ENCODE measurements at places on chromosomes 3 and 15.

- DNase-seq = peak; percentile 72
Measured at GRCh38 chr15:95259513-95259912, 1028.2 kb downstream of the MCTP2 start.

GRCh38 chr15:86654501-86654900, 574.8 kb downstream of the AGBL1 start:
- no peak for DNase-seq

- peak; percentile 20 for DNase-seq
Measured at GRCh38 chr3:112640930-112641801, at the start of gene CCDC80. Gene CCDC80 (minus strand): TSS chr3:112641143. CDS start chr3:112639905, 1,238 bp downstream.

GRCh38 chr3:63964681-63965485, 52.7 kb upstream of the SCAANT1 start:
- no peak for DNase-seq

DNA sequence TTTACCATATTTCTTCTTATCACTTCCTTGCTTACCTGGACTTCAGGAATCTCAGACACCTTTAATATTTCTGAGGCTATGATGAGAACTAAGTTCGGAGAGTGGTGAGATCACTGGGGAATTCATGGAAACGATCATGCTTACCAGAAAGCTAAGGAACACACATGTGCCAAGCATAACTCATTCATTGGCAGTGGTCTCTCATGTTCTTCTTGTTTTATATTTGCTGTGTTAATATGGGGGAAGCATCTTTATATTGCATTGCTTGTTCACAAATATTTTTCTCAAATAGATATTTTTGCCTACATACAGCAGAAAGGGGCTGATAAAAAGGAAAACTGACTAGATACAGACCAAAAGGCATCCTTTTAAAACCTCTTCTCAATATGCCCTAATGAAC, 55.8 kb downstream of the COL6A6 start:
- no peak for DNase-seq

DNA sequence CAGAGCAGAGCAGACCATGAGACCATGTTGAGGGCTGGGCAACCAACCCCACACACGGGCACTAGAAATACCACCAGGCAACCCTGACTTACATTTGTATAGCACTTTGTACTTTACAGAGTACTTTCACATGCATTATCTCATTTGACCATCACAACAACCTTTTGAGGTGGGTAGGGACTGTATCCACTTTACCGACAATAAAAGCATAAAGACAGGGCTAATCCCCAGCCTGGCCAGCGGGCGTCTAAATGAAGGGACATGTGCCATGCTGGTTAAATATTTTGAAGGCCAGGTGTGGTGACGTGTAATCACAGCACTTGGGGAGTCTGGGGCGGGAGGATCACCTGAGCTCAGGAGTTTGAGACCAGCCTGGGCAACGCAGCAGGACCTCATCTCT, 23.6 kb downstream of the RASGRP1 start:
- DNase-seq = no peak

GRCh38 chr3:57221883-57222282, 5.6 kb upstream of the APPL1 start:
- no peak for DNase-seq

- DNase-seq = no peak
Measured at GRCh38 chr15:68480296-68480695, 48.3 kb upstream of the ITGA11 start.

GRCh38 chr3:185292238-185292637, 38.4 kb upstream of the EHHADH start:
- DNase-seq = no peak

- no peak for DNase-seq
Measured at GRCh38 chr15:63491116-63491827, 13.1 kb upstream of the USP3 start.

- DNase-seq = no peak
Measured at GRCh38 chr3:64221571-64222257, 3.6 kb downstream of the PRICKLE2 start.

- peak; percentile 12 for DNase-seq
Measured at GRCh38 chr3:134348524-134348923, 25.7 kb downstream of the AMOTL2 start.

Data from uterus (tissue), 4 donors.